ENCODE measurements at places on chromosomes 6 and 20.
A peak's percentile ranks its signal among the peaks of the same experiment; 100 is the strongest.

DNA sequence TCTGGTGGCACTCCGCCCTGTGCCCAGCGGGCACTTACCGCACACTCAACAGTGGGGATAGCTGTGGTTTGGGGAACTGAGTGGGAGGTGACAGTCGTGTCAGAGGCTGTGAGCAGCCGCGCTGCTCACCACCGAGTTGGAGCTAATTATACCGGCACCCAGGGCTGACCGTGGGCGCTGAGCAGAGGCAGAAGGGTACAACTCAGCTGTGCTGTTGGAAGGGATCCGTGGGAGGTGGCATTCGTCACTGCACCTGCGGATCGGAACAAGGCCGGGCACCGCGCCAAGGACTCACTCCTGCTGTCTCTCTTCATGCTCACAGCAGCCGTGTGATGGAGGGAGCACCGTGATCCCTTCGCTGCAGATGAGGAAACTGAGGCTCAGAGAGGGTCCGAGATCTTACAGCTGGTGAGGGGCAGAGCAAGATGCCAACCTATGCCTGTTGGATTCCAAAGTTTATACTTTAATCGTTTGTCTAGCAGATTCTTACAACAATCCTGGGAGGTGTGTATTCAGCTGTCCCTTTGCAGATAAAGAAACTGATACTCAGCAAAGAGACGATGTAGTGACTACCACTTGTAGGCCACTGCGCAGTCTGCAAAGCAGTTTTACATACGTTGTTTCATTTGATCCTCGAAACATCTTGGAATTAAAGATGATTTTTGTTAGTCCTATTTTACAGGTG lies 713 bp upstream of the ELMO2 start:
- DNase-seq = no peak

DNA sequence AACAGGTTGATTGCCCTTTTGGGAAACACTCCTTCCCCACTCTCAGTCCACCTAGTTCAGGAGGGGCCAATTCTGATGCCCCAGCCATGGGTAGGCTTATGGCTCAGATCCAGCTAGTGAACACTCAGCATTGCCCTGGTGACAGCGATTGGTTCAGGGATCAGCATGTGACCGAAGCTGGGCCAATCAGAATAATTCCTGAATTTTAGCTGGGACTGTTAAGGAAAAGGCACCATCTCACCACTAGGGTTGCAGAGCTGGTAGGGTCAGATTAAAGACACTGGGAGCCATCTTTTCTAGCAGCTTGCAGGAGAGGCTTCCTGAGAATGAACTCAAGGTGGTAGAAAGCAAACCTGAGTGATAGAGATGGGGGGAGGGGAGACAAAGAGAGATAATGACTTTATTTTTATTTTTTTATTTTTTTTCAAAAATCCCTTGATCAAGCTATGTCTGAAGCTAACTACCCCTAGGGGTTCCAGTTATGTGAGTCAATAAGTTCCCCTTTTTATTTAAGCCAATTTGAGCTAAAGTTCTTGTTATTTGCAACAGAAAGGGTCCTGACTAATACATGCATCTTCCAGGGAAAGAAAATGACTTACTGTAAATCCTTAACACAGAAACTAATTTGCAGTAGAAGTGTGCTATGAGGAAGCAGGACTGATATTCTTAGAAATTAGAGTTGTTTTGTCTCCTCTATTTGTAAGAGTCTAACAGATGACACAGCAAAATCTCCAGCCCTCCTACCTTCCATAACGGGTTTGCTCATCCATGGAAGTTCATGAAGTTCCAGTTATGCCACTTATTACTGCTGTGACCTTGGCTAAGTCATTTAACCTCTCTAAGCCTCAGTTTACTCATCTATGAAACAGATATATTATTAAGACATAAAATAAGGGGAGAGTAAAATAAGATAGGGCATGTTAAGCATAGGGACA lies 44.7 kb downstream of the EYA2 start:
- no peak for DNase-seq

- DNase-seq = no peak
Measured at GRCh38 chr6:79812195-79812594, 135.2 kb downstream of the ELOVL4 start.

DNA sequence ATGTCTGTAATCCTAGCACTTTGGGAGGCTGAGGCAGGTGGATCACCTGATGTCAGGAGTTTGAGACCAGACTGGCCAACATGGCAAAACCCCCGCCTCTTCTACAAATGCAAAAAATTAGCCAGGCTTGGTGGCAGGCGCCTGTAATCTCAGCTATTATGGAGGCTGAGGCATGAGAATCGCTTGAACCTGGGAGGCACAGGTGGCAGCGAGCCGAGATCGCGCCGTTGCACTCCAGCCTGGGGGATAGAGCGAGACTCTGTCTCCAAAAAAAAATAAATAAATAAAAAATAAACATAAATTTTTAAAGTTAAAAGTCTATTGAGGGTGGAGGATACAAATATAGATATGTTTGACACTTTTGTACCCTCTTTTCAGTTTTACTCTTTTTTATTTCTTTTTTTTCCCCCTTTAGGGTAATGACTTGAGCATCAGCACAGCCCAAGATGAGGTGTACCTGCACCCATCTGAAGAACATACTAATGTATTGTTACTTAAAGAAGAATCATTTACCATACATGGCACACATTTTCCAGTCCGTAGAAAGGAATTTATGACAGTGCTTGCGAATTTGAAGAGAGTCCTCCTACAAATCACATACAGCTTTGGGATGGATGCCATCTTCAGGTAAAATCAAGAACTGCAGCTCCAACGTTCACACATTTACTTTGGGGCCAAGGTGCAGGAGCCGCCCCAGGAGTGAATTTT lies 368.9 kb downstream of the LAMA2 start:
- peak; percentile 70 for DNase-seq

DNA sequence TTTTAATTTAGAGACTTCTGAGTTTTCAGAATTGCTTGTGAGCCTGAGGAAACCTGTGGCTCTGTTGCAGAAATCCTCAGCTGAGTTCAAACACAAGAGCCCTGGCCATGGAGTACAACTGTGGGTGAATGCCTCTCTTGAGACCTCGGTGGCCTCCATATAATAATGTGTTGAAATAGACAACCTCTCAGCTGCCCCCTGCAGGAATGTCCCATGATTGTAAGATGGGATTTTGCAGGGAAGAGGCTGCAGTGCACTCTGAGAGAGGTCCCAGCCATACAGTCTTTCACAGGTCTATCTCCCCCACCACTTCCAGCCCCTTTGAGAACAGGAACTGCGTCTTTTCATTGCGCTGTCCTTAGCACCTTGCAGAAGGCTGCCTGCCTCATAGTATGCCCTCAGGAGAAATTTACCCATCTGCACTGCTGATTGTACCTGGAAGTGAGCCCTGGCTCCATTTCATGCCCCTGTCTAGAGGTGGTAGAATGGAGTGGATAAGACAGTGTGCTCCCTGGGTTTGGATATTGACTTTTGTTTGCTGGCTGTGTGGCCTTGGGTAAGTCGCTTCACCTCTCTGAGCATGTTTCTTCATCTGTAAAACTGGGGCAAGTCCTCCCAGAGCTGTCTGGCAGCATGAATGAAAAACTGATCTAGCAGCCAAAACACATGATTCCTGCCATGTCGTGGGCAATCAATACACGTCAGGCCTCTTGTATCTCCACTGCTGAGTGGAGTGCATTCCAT lies 16.8 kb upstream of the CDH22 start:
- DNase-seq = peak; percentile 53

- no peak for DNase-seq
Measured at GRCh38 chr6:47016261-47016660, 25.9 kb downstream of the ADGRF1 start.

GRCh38 chr6:13098006-13098405 lies 230.3 kb downstream of the TBC1D7 start:
- no peak for DNase-seq

GRCh38 chr6:13992417-13993055 lies 67.8 kb downstream of the RNF182 start:
- DNase-seq = peak; percentile 76

GRCh38 chr20:34875642-34876405 lies 588 bp upstream of the ACSS2 start:
- no peak for DNase-seq

DNA sequence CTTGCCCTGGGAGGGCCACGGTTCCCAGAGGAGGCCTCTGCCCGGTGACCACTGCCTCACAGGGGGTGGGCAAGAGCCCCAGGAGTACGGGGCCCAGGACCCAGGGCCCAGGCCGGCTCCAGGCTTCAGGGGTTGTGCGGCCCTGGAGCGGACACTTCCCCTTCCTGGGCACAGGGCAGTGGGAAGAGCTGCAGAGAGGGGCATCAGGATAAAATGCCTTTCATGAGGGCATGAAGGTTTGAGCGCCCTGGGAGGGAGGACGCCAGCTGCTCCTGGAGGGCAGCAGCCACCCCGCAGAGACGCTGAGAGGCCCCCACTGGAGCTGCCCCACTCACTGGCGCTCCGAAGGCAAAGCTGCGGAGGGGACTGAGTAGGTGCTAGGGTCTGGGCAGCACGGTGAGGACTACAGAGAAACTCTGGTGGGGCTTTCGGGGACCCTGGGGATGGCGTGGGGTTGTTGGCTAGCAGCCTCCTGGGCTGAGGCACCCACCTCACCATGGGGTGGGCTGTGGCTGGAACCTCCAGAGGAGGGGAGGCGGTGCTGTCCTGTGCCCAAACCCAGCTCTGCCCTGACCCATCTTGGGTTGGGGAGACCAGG lies 10.4 kb downstream of the LAMA5 start:
- no peak for DNase-seq

DNA sequence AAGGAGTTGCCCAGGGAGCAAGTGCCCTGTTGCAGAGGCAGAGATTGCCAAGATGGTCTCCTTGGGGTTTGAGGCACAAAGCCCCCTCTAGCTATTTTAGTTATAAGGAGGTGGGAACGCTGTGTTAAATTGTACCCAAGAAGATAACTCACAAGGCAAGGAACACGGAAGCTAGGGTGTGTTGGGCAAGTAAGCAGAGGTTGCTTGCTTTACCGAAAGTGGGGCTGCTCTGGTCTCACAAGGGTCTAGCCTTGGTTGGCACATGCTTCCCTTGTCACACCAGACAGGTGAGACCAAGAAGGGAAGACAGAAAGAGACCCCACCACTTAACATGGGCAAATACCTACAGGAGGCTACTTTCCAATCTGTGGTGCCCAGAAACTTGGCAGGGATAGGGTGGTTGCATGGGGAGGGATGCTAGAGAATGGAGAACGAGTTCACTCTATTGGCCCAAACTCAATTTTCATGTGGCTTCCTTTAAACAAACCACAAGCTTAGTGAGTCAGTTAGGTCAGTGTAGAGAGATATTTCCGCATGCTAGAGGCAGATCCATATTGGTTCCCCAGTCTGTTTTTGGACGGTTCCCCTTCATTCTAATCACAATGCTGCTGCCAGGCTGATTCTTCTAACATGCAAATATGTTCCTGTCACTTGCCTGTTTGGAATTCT lies 42.4 kb downstream of the PLAGL1 start:
- peak; percentile 90 for DNase-seq

DNA sequence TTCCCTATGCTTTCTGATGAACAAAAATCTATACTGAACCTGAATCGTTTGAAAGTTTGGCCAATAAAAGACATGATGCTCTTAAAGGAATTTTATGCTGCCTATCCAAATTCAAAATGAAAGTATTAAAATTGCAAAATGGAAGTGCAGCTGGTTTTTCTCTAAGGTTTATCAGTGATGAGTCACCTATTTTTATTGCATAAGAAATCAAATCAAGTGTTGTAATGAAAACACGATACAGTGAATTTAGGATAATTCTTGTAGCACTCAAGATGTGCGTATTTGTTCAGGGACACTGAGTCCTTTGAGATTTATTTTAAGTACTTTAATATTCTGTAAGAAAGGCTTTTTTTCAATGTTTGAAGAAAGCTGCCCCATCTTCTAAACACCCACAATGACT lies 409.5 kb downstream of the ADGRB3 start:
- DNase-seq = no peak

DNA sequence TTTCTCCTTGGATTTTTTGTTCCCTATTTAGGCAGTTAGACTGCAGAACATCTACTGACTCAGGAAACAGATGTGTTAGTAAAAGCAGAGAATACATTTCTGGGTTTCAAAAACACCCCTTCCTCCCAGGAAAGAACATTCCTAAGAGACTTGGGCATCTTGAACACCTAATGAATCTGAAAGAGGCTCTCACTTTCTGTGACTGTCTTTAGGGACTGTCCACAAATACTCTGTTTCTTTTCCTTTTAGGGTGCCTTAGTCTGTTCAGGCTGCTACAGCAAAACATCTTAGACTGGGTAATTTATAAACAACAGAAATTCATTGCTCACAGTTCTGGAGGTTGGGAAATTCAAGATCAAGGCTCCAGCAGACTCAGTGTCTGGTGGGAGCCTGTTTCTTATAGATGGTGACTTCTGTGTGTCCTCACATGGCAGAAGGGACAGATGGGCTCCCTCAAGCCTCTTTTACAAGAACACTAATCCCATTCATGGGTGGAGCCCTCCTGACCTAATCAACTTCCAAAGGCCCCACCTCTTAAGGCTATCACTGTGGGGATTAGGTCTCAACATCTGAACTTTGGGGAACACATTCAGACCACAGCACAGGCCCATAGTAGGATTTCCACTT lies 19.4 kb upstream of the CCN5 start:
- DNase-seq = peak; percentile 44

DNA sequence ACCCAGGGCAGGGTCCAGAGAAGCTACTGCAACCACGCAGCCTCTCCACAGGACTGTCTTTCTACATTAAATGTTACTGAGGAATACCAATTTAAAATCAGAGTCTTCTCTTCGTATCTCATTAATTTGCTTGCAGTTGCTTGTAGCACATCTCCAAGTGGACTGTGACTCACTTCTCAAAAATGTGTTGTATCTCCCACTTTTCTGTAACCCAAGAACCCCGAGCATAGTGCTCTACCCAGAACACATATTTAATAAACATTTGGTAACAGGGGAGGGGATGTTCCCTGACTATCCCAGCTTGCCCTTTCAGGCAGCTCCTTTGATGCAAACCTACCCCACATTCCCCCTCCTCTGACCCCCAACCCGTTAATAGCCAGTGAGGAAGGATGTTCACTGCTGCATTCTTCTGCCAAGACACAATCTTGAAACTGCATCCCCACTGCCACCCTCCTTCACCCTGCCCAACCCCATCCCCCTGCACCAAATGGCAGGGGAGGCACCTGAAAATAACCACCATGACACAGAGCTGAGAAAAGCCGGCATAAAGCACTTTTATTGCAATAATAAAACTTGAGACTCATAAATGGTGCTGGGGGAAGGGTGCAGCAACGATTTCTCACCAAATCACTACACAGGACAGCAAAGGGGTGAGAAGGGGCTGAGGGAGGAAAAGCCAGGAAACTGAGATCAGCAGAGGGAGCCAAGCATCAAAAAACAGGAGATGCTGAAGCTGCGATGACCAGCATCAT lies 24.2 kb downstream of the FKBP1A start:
- DNase-seq = peak; percentile 47

DNA sequence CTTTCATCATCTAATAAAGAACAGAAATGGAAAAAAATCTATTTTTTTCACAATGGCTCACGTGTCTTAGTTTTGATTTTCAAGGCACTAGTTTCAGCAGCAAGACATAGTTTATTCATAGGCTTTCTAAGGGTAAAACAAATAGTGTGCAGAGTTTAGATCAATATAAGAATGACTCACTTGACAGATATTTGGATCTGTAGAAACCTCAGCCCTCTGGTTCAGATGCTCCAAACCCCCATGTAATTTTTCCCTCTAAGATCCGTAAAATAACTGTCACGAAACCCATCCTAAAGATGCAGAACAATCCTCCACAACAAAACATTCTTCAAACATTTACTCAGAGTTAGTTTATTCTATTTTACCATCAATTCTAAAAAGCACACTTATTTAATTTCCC lies 43.4 kb downstream of the IYD start:
- no peak for DNase-seq

- DNase-seq = no peak
Measured at GRCh38 chr6:50270415-50270814, 220.7 kb upstream of the DEFB112 start.

- peak; percentile 85 for DNase-seq
Measured at GRCh38 chr6:4647414-4648365, 128.5 kb upstream of the CDYL start.

GRCh38 chr20:53530440-53530839 lies 63.2 kb downstream of the ZNF217 start:
- DNase-seq = no peak

Measured in AG08395 (cell line).